ENCODE measurements at places on chromosomes 7 and 10. TPM values are rescaled to one million over a fixed set of nuclear protein-coding genes. Genes with fewer than 3 reads are reported as not detected.
A peak's percentile ranks its signal among the peaks of the same experiment; 100 is the strongest.

VGF gene
- 0.21 TPM for polyA plus RNA-seq

EGFR gene
- 32.0 TPM for polyA plus RNA-seq

SPAM1 gene
- not detected for polyA plus RNA-seq

CDHR3 gene
- polyA plus RNA-seq: 14.7 TPM

CALHM3 gene
- not detected for polyA plus RNA-seq

TCAF2 gene
- polyA plus RNA-seq: 2.9 TPM

WNT8B gene
- 0.74 TPM for polyA plus RNA-seq

SPAG6 gene
- polyA plus RNA-seq: 2.2 TPM

NUTM2E gene
- 1.2 TPM for polyA plus RNA-seq

GPR85 gene
- 0.52 TPM for polyA plus RNA-seq

RAB19 gene
- 2.8 TPM for polyA plus RNA-seq

MLXIPL gene
- polyA plus RNA-seq: 8.7 TPM

HMX2 gene
- polyA plus RNA-seq: 1.5 TPM

FAM180A gene
- polyA plus RNA-seq: not detected

OPALIN gene
- polyA plus RNA-seq: not detected

SMO gene
- polyA plus RNA-seq: 121 TPM

ARMS2 gene
- polyA plus RNA-seq: 0.49 TPM

CPA2 gene
- polyA plus RNA-seq: 0.21 TPM

CTTNBP2 gene
- 28.9 TPM for polyA plus RNA-seq

CDC14C gene
- polyA plus RNA-seq: not detected

- peak; percentile 36 for DNase-seq
Observed at GRCh38 chr7:157404845-157405481, 68.2 kb downstream of the DNAJB6 start.

DNA sequence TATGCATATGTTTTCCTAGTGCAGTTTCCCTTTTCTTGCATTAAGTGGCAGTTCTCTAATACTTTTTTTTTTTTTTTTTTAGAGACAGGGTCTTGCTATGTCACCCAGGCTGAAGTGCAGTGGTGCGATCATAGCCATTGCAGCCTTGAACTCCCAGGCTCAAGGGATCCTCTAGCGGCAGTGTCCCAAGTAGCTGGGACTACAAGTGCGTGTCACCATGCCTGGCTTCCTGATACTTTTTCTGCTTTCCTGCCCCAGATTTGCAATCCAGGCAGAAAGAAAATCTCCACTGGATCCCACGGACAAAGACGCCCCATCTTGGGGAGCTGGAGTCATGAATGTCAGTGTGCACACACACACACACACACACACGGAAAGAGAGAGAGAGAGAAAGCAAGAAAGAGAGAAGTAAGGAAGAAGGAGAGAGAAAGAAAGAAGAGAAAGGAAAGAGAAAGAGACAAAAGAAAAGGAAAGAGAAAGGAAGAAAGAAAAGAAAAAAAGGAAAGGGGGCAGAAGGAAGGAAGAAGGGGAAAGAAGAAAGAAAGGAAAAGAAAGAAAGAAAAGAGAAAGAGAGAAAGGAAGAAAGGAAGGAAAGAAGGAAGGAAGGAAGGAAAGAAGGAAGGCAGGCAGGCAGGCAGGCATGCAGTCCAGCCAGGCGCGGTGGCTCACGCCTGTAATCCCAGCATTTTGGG is 37.5 kb upstream of the OCM2 start:
- DNase-seq: no peak

- peak; percentile 80 for DNase-seq
Observed at GRCh38 chr7:95476904-95477594, 8.7 kb upstream of the ASB4 start.

- DNase-seq: no peak
Observed at GRCh38 chr7:158047391-158048059, 540.1 kb downstream of the PTPRN2 start.

DNA sequence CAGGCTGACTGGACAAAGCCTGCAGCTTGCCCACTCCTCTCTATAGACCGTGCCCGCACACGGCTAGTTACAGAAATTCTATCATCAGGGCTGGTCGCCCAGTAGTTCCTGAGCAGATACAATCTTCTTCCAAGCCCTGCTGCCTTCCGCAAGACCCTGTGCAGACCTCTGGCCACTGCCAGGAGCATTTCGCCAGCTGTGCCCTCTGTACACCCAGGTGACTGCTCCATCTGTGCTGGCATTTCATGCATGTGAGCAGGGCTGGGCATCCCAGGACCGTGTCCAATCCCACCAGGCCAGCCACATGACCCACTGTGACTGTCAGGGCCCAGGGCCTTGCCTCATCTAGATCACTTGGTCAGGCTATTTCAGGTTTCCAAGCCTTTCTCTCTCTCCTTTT is 36.9 kb downstream of the HSPA12A start:
- no peak for DNase-seq

GRCh38 chr7:70298780-70299471 is 700.7 kb downstream of the AUTS2 start:
- DNase-seq: no peak

- peak; percentile 11 for DNase-seq
Observed at GRCh38 chr10:83164156-83164555, 975.2 kb upstream of the GHITM start.

DNA sequence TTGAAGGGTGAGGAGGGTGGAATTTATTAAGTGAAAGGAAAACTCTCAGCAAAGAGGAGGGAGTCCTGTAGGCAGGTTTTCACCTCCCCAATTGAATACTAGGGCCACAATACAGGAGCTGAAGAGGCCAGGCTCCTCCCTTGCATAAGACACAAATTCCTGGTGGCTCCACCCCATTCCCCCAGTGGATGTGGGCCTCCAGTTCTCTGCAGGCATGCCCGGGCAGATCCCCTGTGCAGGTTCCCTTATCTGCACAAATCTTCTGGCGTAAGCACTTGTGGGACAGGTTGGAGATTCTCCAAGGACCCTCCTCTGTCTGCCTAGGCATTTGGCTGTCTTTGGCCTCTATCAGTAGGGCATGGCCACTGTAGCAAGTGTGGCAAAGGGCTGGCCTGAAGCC is 847.1 kb upstream of the MBL2 start:
- DNase-seq: no peak

DNA sequence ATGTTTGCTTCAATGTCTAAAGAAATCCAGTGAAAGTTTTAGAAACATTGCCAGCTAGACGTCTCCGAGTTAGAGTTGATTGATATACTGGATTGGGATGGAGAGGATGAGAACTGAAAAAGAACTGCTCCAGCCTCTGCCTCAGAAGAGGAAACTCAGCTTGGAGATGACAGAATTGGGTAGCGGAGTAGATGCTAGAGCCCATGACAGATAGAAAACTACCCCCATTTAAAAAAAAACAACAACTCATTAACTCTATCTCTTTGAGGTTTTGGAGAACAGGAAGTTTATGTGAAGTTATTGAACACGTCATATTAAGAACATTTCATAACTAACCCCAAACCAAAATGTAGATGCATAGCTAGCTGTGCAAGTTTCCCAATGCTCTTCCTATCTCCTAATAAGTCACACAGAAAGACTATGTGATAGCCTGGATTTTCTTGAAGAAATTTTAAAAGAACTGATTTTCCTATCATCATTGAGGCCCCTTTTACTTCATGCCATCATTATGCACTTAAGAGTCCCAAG is 28.3 kb upstream of the AFAP1L2 start:
- DNase-seq: no peak

- no peak for DNase-seq
Observed at GRCh38 chr10:124860426-124860825, 58.8 kb downstream of the ABRAXAS2 start.

DNA sequence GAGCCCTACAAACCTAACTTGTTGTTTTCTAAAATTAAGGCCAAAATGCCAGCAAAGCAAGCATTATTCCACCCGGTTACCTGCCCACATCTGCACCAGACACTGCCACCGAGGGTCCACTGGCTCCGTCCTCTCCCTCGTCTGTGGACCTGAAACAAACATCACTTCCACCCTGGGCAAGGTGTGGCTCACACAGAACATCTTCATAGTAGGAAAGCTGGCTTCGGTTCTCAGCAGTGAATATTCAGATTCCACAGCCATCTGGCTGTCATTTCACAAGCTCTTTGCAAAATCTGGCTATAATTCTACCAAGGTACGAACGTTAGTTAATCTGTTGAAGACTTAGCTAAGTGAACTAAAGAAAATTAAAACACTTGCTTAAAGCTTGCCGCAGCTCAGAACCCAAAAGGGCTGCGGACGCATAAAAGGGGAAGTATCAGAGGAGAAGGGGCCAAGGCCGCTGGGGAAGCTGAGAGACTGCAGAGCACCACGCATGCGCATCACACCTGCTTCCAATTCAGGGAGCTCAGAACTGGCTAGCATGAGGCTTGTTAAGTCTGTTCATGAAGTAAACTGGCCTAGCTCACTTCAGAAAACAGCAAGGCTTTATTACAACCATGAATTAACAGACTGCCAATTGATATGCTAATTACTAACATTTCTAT is 46.1 kb downstream of the PTPRN2 start:
- DNase-seq: no peak

DNA sequence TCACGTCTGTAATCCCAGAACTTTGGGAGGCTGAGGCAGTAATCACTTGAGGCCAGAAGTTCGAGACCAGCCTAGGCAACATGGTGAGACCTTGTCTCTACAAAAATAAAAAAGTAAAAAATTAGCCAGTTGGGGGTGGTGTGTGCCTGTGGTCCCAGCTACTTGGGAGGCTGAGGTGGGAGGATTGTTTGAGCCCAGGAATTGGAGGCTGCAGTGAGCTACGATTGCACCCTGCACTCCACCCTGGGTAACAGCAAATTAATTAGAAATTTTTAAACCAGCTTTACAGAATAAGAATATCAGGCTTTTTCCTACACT is 136.0 kb downstream of the EPC1 start:
- DNase-seq: no peak

- DNase-seq: peak; percentile 48
Observed at GRCh38 chr7:50793120-50793946, 10.6 kb upstream of the GRB10 start.

- no peak for DNase-seq
Observed at GRCh38 chr10:59397961-59398360, 35.6 kb upstream of the FAM13C start.

- no peak for DNase-seq
Observed at GRCh38 chr7:159030490-159031134, 114.1 kb downstream of the VIPR2 start.

DNA sequence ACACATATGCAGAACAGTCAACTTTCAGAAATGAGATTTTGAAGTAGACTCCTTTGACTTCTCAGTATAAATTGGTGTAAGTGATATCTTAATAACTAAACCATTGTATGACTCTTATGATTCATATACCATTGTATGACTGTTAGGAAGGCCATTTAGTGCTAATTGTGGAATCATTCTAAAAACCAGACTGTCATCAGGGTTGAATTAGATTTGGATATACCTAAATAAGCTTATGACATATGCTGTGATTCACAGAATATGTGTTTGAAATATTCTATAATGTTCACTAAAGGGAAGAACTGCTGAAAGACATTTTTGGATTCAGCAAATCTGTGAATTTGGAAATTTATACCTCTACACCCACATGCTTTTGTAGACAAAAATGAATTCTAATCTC is 438.1 kb downstream of the MDFIC start:
- no peak for DNase-seq

GRCh38 chr7:20095436-20095835 is 121.7 kb downstream of the MACC1 start:
- no peak for DNase-seq

GRCh38 chr10:12724807-12725579 is 276.5 kb downstream of the CCDC3 start:
- no peak for DNase-seq

GRCh38 chr7:17301471-17302456 is 3.3 kb downstream of the AHR start:
- no peak for DNase-seq

DNA sequence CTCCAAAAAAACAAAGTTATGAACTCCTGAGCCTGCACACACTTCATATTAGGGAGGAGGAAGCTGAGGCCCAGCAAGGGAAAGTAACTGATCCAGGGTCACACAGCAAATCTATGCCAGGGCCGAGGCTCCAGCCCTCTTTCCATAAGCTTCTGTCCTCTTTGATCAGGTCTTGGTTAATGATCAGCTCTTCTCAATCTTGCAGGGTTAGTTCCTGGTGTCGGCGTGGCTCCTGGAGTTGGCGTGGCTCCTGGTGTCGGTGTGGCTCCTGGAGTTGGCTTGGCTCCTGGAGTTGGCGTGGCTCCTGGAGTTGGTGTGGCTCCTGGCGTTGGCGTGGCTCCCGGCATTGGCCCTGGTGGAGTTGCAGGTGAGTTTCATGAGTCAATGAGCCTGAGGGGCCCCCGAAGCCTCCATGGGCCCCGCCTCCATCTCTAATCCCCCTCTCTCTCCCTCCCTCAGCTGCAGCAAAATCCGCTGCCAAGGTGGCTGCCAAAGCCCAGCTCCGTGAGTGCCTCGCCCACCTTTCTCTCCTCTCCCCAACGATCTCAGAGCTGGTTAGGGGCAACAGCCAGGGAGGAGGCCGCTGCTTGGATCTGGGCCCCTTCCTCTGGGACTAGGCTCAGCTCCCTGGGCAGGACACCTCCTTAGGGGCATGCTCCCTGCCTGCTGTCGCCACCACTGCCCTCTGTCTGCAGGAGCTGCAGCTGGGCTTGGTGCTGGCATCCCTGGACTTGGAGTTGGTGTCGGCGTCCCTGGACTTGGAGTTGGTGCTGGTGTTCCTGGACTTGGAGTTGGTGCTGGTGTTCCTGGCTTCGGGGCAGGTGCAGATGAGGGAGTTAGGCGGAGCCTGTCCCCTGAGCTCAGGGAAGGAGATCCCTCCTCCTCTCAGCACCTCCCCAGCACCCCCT is 23.7 kb upstream of the LIMK1 start:
- no peak for DNase-seq

DNA sequence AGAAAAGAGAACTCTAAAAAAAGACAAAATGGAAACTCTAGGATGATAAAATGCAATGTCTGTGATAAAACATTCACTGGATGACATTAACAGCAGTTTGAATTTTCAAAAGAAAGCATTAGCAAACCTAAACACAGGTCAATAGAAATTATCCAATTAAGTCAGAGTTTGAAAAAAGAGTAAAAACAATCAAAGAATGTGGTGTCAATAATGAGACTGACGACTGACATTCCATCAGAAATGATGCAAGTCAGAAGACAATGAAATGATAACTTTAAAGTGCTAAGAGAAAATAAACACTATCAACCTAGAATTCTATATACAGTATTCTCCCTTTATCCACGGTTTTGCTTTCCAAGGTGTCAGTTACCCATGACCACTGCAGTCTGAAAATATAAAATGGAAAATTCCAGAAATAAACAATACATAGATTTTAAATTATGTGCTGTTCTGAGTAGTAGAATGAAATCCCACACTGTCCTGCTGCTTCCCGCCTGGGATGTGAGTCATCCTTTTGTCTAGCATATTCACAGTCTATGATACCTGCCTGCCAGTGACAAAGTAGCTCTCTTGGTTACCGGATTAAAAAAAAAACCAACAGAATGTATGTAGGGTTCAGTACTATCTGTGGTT is 38.3 kb upstream of the SFMBT2 start:
- DNase-seq: no peak
